Smooth muscle cell of the coronary artery (primary cell): ENCODE measurements at places on chromosomes 6 and 20. TPM values are rescaled to one million over a fixed set of nuclear protein-coding genes. Genes with fewer than 3 reads are reported as not detected.

Gene DEFB124
- not detected in 2 replicates for total RNA-seq

Gene SLC17A4
- not detected in 2 replicates for total RNA-seq

Gene CYP24A1
- 0.60 and 0.94 TPM in 2 replicates for total RNA-seq

Gene CDH4
- total RNA-seq = 0.70 TPM in 1 of 2 replicates, not detected in the other

Gene C6orf15
- 0.08 TPM in 1 of 2 replicates, not detected in the other for total RNA-seq
